ENCODE measurements at places on chromosomes 1 and 21.

- DNase-seq = no peak
Observed at GRCh38 chr1:4045397-4046010, 145.4 kb upstream of the C1orf174 start.

GRCh38 chr21:46434322-46434958, 24.3 kb upstream of the DIP2A start:
- no peak for DNase-seq

DNA sequence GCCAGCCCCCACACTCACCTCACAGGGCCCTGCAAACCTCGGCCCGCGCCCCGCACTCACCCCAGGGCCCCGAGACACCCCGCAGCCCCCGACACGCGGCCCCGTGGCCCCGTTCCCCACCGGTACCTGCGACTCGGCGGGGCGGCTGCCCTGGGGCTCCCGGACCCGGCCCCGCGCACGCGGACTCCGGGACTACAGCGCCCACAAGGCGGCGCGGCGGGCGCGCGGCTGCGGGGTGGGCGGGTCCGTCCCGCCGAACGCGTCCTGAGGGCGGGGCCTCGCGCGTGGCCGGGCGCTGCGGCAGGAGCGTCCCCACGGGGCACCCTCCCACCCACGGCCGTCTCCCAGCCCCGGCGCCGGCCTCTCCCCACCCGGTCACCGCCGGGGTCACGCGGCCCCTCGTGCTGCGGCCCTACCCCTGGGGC, at the start of gene SLC19A1:
Gene SLC19A1, minus strand, starts transcription at position 199 of the 425 bp plus-strand sequence. CDS start 4,481 bp downstream, outside the sequence.
- peak; percentile 74 for DNase-seq

GRCh38 chr1:198778049-198778448, 139.2 kb downstream of the PTPRC start:
- DNase-seq = no peak

GRCh38 chr1:40905061-40905460, 42.9 kb upstream of the CITED4 start:
- DNase-seq = no peak

DNA sequence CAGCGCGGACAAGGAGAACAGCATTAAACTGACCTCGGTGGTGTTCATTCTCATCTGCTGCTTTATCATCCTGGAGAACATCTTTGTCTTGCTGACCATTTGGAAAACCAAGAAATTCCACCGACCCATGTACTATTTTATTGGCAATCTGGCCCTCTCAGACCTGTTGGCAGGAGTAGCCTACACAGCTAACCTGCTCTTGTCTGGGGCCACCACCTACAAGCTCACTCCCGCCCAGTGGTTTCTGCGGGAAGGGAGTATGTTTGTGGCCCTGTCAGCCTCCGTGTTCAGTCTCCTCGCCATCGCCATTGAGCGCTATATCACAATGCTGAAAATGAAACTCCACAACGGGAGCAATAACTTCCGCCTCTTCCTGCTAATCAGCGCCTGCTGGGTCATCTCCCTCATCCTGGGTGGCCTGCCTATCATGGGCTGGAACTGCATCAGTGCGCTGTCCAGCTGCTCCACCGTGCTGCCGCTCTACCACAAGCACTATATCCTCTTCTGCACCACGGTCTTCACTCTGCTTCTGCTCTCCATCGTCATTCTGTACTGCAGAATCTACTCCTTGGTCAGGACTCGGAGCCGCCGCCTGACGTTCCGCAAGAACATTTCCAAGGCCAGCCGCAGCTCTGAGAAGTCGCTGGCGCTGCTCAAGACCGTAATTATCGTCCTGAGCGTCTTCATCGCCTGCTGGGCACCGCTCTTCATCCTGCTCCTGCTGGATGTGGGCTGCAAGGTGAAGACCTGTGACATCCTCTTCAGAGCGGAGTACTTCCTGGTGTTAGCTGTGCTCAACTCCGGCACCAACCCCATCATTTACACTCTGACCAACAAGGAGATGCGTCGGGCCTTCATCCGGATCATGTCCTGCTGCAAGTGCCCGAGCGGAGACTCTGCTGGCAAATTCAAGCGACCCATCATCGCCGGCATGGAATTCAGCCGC, 2.5 kb downstream of the S1PR1 start:
- DNase-seq = peak; percentile 63

GRCh38 chr1:119582801-119583200, 65.3 kb downstream of the ZNF697 start:
- DNase-seq = peak; percentile 25
